ENCODE measurements at places on chromosomes 4 and X.

GRCh38 chrX:107738768-107739167 lies 36.8 kb downstream of the TSC22D3 start:
- no peak for DNase-seq

DNA sequence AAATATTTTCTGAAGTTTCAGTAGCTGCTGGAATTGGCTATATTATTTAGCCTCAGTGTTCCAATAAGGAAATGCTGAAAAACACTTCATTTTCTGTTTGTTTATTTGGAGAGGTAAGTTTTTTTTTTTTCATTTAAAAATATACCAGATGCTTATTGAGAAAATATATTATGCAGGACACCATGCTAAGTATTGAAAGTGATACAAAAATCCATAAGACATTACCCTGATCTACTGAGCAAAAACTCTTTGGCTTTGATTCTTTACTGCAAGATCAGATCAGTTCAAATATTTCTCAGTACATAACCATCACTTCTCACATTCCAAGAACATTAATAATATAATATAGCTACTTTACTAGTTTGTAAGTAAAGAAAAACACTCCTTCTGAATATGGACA lies 123.4 kb upstream of the PACRGL start:
- DNase-seq: no peak

DNA sequence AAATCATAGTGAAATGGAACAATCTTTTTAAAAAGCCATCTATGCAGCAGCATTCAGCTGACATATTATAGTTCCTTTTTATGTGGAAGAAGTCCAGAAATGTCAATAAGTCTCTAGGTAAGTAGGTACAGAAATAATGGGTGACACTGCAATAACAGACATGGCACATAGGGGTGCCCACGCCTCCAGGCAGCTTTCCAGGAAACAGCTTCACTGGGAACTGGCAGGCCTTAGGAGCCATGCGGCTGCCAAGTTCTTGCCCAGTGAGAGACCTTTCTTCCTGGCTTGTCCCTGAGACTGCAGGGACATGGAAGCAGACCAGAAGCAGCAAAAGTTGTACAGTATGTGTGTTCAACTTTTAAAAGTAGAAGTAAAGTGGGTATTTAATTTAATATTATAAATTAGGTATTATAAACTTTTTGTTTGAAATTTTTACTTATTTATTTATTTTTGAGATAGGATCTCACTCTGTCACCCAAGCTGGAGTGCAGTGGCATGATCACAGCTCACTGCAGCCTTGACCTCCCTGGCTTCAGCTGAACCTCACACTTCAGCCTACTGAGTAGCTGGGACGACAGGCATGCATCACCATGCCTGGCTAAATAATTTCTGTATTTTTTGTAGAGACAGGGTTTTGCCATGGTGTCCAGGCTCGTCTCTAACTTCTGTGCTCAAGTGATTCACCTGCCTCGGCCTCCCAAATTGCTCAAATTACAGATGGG lies 12.1 kb upstream of the ETNPPL start:
- no peak for DNase-seq

DNA sequence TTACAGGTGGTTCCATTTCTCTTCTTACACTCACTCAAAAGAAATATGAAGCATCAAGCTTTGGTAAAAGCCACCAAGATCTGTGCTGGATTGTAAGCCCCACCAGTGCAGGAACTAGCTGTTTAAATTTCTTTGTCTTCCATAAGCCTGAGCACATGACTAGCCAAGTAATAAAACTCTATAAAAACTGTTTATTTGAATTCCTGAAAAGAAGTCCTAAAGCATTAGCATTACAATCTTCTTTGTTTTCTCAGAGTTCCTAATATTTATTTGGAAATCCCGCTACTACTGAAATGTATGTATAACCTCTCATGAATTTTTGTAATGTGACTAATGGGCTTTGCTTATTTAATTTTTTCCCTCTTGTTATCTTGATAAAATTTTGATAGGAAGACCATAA lies 65.9 kb downstream of the IQCM start:
- no peak for DNase-seq

DNA sequence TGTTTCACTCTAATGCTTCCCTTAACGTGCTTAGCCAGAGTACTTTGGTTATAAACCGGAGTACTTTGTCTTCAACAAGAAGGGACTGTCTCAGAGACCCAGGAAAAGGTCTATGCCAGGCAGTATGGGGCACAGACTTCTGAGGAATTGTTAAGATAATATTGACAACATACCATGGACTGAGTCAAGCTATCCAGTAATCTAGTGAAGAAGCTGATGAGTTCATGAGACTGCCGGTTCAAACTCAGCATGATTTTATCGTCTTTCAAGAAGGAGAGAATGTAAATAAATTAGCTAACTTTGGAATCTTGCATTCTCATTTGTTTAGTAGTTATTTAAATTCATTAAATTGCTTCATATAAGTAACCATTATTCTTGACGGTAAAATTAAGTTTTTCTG lies 546.1 kb downstream of the PPP4R3C start:
- no peak for DNase-seq

DNA sequence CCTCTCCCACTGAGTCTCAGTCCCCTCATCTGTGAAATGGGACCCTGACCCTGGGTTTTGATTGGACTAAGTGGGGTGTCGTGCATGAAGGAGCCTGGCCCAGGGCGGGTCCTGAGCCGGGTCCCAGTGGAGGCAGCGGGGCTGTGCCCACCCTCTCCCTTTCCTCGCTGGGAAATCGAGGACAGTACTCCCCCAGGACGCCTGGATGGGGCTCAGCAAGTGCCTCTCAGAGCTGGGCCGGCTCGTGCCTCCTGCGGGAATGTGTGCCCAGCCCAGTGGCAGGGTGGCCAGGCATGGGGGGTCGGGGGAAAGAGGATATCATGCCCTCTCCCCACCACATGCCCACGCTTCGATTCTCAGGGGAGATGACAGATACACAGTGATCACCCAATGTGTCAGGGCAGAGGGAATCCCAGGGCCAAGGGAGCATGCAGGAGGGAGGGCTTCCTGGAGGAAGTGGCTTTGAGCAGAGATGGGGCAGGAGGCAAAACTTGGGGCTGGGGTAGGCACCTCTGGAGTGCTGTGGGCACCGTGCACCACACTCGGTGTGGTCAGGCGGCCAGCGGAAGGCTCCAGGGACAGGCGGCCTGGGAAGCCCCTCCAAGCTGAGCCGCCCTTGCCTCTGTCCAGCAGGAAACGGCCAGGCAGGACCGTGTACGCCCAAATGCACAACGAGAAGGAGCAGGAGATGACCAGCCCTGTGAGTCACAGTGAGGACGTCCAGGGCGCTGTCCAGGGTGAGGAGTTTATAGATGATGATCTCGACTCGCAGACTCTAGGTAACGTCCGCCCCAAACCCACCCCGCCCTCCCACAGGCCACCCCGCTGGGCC lies 203.0 kb downstream of the AFAP1 start:
- no peak for DNase-seq

DNA sequence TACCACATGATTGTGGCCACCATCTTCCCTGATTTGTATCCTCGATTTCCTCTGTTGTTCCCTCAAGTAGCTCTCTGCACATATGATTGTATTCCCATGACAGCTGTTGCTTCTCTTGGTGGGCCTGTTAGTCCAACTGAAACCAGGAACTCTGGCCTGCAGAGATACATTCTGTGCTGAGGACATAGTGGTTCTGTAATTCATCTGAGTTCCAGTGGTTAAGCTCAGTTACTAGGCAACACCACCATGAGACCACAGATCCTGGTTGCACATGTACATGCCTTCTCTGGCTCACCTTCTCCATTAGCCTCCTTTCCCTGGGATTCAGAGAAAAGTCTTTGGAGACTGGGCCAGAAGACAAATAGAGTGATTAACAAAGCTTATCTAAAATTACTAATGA lies 172.1 kb upstream of the SLC7A11 start:
- no peak for DNase-seq

DNA sequence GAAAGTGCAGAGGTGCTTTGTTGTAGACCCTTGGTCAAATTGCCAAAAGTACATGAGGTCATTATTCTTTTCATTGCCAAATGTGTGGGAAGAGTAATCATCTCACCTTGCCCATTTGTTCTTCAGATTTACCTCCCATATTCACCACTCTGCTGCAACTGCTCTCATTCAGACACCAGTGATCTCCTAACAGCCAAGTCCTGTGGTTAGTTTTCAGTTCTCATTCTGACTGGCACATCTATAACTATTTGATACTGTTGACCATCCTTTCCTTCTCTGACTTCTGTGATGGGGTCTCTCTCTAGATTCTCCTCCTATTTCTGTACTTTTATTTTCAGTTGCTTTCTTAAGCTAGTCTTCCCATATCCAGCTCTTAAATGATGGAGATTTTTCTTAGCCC lies 39.8 kb downstream of the GRIA3 start:
- DNase-seq: no peak

- DNase-seq: no peak
Observed at GRCh38 chr4:90403781-90404180, 276.6 kb downstream of the CCSER1 start.

DNA sequence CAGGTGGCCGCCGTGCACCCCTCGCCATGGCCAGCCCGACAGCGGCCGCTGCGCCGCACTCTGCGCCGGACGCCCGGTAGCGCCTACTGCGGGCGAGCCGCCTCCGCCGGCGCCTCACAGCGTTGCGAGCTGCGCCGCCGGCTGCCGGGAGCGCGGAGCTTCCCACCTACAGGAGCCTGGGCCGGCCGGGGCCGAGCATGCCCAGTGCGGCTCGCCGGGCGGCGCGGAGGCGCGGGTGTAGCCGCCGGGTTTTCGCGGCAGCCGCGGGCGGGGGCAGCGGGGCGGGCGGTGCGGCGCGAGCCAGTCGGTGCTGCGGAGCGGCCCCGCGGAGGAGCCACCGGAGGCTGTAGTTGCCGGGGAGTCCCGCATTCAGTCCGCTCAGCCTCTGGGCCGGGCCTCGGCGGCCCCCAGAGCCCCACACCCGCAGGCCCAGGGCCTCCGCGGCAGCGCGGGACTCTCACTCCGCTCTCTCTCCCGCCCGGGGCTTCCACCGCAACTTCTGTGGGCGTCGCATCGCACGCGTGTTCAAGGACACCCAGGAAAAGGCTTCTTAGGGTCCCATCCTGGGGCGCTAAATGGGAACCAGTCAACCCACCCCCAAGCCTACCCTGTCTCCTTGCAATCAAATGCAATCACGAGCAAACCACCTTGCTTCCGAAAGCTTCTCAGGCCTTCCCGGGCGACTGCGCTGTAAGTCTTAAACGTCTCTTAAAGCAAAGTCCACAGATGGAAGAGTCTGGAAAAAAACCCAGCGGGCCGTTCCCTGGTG lies at the start of gene MFAP3L:
MFAP3L (minus strand) TSS at position 143 of the 769 bp plus-strand sequence. CDS start 20,518 bp downstream, outside the sequence.
- peak; percentile 47 for DNase-seq

DNA sequence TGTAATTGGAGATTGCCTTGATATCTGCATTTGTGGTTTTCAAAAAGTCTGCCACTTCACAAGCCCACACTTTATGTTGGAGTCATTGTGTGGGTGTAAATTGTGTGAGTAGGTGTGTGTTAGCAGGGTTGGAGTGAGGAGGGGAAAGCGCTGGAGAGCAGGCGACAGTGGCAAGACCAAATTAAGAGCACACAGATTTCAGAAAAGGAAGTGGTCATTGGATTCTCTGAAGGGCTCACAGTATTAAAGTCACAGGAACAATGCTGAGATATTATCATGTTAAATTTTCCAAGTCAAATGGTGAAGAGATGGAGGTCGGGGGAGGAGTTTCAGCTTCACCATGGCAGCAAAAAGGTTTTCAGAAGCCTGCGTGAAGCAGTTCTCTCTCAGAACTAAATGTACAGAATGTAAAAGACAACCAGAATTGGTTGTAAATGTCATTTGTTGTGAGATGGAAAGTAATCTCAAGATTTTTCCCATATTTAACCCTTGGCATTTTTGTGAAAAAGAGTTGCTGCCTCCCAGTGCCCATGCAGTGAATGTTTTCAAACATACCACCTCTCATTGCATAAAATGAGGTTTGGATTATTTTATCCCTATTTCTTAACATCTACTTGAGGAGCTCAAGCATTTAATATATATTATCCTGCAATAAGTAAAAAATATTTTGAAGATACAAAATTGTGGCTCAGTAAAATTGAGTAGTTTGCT lies 265.9 kb downstream of the ZNF674 start:
- DNase-seq: no peak

DNA sequence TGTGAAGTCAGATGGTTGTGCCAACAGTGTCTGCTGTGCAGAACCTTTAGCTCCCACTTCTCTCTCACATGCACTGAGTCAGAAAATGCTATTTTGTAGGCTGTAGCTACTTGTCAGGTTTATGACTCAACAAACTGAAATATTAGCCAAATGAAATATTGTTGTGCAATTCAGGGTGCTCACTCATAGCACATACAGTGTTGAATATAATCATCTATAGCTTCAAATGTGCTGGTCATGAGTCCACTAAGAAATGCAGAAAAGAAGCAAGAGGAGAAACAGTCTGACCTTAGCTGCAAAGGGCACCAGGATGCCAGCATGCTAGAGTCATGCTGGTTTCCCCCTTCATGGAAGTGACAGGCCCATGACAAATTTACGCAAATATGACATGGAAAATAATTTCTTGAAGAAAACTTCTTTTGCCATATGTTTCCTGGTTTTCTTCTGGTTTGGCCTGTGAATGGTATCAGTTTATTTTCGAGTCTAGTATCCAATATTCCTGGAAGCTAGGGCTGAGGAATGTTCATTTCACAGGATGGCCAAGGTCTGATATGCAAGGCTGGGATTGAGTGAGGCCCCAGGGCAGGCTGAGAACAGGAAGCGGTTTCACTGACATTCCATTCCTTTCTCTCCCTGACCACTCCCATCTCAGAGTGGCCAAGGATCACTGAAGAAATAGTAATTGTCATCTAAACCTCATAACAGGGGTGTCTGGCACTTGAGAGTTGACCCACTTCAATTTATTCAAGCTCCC lies 10.3 kb upstream of the CXCL2 start:
- no peak for DNase-seq
